ENCODE measurements at places on chromosomes 6 and 20. TPM values are rescaled to one million over a fixed set of nuclear protein-coding genes. Genes with fewer than 3 reads are reported as not detected.

Gene TGIF2
- 58.2 TPM for polyA plus RNA-seq

GRCh38 chr6:78746457-78746856 lies 120.9 kb upstream of the IRAK1BP1 start:
- no peak for DNase-seq

GRCh38 chr6:88670369-88670768 lies 293.0 kb downstream of the RNGTT start:
- DNase-seq = no peak

DNA sequence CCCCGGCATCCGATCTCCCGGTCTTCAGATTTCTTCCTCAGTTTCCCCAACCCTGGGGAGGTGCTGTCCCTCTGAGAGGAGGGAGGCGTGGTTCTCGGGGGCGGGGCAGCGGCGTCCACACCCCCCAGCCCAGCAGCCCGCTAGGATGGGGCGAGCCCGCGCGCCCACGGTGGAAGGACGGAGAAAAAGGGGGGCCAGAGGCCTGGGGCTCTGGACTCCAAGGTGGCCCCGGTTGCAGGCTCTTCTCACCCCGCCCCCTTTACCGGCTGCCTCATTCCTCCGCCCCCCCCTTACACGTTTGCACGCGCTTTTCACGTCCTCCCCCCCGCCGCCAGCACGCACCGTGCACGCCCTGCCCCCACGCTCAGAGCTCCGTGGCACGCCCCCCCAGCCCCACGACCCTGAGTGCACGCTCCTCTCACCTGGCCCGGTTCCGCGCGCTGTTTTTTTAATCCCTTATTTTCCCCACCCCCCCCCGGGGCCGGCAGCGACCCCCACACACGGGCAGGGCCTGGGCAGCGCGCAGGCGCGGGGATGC lies 402 bp downstream of the ZBTB12 start:
- DNase-seq = no peak

DNA sequence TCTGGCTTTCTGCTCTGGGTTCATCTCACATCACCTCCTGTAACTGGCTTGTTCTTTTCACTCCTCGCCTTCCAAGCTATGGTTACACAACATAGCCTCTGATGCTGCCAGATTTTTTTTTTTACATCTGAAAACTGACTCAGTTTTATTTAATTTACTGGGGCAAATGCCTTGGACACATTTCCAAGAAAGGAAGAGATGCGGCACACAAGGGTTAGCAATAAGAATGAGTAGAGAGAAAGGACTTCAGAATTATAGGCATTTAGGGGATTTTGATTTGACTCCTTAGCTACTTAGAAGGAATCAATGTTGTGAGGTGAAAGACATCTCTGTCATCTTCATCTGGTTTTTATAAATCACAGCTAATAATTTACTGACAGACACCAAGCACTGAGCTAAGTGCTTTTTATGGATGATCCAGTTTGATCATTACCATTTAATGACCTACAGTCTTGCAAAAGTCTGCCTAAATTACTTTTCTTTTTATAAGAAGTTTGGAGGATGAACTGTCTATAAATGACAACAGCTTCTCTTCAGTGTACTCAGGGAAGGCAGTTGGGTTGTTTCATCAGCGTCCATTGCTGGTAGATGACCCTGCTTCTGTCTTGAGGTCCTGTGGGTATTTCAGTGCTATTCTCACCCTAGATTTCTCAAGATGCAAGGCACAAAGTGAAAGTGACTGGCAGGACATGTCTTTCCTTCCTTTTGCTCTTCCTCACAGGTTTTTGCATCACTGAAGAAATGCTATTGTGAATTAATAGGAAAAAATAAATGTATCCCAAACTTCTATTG lies 31.1 kb downstream of the LAMA4 start:
- DNase-seq = no peak

GRCh38 chr6:3879194-3879952 lies 30.2 kb downstream of the FAM50B start:
- DNase-seq = no peak

Gene LIN28B
- polyA plus RNA-seq = 0.30 TPM

DNA sequence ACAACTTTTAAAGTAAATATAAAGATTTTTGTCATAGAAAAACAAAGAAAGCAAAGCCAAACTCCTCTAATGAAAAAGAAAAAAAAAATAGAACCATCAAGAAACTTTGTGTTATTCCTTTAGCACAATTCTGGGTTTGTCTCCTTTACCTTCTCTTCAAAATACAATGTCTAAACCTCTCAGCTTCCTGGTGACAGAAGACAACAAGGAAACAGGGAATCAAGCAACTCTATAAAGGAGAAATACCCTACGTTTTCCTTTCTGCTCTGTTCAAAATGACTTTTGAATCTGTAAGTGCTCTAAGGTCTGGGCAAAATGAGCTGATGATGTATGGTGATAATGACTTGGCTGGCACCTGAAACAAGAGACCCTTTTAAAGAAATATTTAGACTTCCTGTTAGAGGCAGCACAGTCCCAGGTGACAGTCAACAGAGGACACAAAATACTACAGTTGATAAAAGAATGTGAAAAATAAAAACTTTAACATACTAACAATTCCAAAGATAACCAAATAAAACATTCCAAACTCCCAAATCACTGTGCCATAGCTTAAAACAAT lies 101.4 kb downstream of the PRDM1 start:
- DNase-seq = no peak

- DNase-seq = no peak
Observed at GRCh38 chr20:10504994-10505730, 70.1 kb downstream of the SLX4IP start.

DNA sequence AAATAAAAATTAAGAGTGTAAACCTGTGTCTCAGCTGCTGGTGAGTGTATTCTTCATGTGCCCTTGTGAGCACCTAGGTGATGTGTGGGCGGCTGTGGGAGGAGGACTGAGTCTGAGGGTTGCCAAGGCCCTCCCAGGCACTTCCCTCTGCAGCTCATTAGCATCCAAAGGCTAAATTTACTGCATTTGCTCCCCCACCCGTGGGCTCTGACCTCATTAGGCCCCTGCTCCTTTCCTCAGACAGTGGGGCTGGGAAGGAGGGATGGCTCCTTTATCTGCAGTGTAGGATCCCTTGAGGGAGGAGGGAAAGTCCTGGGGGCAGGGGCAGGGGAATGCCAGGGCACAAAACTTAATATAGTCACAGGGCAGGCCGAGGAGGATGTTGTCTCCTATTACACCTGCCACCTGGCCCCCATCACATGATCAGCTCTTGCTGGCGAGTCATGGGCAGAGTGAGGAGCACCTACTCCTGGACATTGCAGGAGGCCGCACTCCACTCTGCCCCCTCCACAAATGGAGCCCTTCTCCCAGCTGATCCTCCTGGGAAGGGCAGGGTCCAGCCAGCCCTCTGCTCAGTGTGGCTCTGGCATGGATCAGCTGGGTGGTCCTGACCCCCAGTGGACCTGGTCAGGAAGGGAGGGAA lies 133.2 kb downstream of the MRPL14 start:
- no peak for DNase-seq

DNA sequence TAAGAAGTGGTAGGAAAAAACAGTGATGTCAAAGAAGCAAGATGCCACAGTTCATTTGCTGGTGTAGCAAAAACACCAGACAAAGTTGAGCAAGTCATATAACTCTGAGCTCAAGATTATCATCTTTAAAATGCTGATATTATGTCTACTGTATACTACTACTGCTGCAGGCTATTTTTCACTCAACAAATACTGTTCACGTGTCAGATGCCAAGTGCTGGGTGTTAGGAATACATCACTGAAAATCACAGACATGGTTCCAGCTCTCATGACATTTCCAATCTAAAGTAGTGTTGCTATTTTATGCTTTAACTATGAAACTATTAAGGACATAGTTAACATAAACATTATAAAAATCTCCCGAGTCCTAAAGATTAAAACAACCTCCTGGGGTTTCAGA lies 163.0 kb downstream of the NKAIN2 start:
- DNase-seq = no peak

DNA sequence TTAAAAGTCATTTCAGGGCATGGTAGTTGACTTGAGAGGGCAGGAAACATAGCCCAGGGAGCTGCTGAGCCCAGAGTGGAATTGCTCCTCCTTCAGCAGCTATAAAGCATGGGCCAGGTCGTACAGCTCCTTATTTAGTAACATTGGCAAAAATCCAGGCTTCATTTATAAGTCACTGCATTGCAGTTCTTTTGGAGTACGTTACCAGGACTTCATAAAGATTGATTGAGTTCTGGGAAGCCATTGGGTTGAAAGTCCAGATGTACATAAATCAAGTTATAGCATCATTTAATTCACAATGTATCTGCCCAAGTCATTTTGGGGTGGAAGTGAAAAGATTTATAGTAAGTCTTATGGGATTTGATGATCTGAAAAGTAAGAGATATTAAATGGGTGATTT lies 53.0 kb upstream of the ANKEF1 start:
- DNase-seq = no peak

- no peak for DNase-seq
Observed at GRCh38 chr6:157246048-157246630, 77.2 kb downstream of the TMEM242 start.

- DNase-seq = no peak
Observed at GRCh38 chr6:103405321-103405720, 1454.4 kb downstream of the HACE1 start.

DNA sequence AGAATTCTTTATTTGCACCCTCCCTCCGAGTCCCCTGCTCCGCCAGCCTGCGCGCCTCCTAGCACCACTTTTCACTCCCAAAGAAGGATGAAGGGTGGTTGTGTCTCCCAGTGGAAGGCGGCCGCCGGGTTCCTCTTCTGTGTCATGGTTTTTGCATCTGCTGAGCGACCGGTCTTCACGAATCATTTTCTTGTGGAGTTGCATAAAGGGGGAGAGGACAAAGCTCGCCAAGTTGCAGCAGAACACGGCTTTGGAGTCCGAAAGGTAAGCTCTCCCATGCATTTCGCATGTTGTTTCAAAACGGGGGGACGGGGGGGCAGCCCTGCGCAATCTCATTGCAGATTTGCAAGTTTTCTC lies 357 bp downstream of the PCSK2 start:
- DNase-seq = no peak

- DNase-seq = no peak
Observed at GRCh38 chr20:50108556-50109235, 4.3 kb downstream of the UBE2V1 start.
